ENCODE measurements at places on chromosomes 6 and 20.

- no peak for ATAC-seq
Measured at GRCh38 chr6:41294214-41294872, 7.9 kb upstream of the TREM1 start.

GRCh38 chr20:14860410-14860814 is 523.0 kb upstream of the FLRT3 start:
- no peak for ATAC-seq

GRCh38 chr6:166715065-166715464 is 88.0 kb upstream of the RPS6KA2 start:
- ATAC-seq: no peak

DNA sequence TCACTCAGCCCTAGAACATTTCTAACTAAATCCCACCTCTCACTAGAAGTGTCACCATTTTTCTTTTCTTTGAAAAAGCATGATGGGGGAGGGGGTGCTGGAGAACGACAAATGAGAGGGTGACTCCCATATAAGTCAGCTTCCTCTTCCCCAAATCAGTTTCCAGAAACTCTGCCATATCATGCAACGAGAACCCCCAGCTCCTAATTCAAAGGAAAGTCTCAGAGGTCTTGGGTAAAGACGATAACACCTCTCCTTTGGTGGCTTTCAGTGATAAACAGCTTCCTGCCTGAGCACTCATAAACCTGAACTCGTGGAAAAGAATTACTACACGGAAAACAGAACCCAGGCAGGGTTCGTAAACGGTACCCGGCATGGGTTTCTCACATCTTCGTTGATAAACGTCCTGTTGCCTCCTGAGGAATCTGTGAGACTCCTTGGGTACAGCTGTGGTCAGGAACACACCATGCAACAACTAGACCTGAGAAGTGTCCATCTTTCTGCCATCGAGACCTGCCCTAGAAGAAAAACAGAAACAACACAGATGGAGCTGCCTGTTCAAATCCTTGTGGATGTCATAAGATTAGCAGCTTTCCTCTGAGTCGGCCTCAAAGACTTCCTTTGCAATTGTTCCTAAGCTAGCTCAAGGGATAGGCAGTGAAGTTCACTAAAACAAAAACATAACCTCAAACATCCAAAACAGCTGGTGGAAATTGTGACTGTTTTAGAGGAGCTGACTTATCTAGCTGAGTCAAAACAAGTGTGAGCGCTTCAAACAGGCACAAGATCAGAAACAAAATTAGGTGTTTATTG is 185.8 kb upstream of the PRDM1 start:
- ATAC-seq: peak; percentile 65

- no peak for ATAC-seq
Measured at GRCh38 chr20:62885896-62886708, 24.5 kb upstream of the TCFL5 start.

DNA sequence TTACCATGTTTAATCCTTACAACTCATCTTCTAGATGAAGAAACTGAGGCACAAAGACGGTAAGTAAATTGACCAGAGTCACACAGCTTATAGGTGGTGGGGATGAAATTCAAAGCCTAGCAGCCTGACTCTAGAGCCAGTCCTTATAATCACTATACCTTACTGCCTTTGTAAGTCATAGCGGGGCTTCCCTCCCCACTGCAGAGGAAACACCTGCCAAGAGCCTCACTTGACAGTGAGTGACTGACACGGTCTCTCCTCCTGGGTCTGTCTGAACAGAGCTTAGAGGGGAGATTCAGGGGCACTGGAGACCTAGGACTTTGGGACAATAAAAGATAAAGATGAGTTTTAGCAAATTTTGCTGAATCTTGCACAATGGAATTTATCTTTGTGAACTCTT is 12.8 kb downstream of the SUN5 start:
- no peak for ATAC-seq

DNA sequence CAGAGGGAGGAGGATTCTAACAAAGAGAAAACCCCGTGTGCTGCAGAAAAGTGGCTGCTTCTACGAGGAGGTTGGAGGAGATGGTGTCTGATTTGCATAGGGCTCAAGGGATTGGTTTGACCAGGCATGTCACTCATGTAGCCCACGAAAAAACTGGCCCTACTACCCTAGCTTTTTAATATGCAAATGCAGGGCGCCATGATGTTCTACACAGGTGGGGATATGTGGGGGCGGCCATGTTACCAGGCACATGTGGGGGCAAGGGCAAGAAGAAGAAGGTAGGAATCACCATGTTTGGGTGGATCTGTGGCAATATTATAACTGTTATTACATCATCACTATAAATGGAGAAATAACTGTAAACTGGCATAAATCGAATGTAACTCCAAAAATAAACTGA is 9.9 kb downstream of the KIAA1755 start:
- no peak for ATAC-seq

GRCh38 chr20:19692685-19693119 is 65.4 kb upstream of the RIN2 start:
- ATAC-seq: no peak

DNA sequence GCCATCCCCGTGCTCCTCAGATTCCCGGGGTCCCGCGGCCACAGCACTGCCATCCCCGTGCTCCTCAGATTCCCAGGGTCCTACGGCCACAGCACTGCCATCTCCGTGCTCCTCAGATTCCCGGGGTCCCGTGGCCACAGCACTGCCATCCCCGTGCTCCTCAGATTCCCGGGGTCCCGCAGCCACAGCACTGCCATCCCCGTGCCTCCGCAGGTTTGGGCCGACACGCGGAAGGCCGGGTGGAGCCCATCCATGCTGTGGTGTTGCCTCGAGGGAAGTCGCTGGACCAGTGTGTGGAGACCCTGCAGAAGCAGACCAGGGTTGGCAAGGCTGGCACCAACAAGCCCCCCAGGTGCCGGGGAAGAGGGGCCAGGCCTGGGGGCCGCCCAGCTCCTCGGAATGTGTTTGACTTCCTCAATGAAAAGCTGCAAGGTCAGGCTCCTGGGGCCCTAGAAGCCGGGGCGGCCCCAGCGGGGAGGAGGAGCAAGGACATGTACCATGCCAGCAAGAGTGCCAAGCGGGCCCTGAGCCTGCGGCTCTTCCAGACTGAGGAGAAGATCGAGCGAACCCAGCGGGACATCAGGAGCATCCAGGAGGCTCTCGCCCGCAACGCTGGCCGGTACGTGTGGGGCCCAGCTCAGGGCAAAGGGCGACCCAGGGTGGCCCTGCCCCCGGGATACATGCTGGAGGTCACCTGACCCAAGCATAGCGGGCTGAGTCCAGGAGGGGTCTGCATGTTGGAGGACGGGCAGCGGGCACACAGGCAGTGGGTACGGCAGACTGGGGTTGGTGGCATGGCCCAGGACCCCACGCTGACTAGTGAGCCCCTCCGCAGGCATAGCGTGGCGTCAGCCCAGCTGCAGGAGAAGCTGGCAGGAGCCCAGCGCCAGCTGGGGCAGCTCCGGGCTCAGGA is 1.3 kb upstream of the LIME1 start:
- no peak for ATAC-seq

DNA sequence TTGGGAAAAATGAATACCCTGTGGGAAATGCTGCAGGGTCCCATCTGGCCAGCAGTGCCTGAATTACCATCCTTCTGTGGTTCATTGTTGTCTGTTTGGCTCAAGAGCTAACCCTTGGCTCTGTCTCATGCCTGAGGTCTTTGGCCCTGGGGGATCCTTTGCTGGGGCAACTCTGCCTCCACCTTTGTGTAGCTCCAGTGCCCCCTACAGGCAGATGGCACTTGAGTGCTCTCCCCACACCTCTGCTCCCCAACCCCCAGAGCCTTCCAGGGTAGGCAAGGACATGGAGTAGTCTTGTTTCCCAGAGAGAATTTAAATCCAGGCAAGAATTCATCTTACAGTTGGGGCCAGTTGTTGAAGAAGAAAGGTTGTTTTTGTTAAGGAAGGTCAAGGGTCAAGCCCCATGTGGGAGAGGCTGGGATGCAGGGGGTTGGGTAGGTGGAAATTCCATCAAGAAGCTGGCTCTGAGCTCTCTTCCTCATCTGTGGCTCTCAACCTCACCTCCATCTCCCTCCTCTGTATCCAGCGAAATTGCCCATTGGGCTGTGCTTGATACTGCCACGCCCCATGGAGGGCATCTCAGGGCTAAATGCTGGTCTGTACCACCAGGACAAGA is 44.2 kb downstream of the ZNF831 start:
- ATAC-seq: peak; percentile 98

DNA sequence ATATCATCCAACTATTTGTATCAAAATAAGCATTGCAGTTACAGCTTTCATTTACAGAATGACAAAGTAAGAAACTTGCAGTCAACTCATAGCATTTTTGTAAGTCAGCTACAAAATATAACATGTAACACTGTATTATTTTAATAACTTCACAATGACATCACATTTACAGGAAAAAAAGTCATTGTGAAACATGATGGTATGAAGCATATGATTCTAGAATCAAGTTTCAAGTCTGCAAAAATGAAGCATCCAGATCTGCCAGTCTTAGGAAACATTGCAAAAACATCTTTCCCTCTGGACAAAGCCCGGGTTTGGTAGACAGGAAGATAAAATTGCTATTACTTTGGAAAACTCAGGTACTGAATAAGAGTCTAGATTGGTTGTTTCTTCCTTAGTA is 263.9 kb upstream of the NT5E start:
- no peak for ATAC-seq

DNA sequence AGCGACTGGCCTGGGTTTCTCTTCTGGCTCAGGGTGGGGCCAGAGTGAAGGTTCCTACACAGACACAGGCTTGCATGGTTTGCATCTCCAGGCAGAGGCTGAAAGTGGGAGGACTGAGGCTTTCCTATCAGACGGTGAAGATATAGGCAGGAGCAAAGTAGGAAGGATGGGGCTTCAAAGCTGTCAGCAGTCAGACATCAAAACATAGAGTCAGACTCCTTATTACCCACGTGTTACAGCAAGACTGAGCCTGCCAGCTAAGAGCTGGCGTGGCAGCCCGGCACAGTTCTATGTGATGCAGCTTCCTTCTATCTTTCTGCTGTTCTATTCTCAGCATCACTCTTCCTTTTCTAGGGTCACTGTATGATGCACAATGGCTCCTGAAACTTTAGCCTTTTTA is 445.1 kb downstream of the DOK5 start:
- ATAC-seq: no peak

- ATAC-seq: no peak
Measured at GRCh38 chr6:108250240-108250866, 10.5 kb downstream of the SNX3 start.

- ATAC-seq: no peak
Measured at GRCh38 chr20:62323980-62324906, 21.4 kb downstream of the ADRM1 start.

DNA sequence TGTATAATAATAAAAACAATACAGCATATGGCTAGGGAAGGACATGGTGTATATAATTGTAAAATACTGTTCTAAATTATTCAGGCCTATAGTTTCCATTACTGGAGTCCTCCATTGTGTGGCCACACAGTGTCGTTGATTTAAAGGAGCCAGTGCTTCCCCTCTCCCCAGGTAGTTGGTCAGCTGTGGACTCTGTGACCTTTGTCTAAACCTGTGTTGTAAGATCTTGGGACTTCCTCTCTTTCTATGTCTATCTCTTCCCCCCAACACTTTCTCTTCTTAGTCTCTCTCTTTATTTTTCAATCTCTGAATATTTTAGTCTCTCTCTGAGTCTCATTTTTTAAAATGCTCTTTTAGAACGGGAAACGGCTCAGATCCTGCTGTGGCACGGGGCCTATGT is 35.6 kb downstream of the BRPF3 start:
- no peak for ATAC-seq

DNA sequence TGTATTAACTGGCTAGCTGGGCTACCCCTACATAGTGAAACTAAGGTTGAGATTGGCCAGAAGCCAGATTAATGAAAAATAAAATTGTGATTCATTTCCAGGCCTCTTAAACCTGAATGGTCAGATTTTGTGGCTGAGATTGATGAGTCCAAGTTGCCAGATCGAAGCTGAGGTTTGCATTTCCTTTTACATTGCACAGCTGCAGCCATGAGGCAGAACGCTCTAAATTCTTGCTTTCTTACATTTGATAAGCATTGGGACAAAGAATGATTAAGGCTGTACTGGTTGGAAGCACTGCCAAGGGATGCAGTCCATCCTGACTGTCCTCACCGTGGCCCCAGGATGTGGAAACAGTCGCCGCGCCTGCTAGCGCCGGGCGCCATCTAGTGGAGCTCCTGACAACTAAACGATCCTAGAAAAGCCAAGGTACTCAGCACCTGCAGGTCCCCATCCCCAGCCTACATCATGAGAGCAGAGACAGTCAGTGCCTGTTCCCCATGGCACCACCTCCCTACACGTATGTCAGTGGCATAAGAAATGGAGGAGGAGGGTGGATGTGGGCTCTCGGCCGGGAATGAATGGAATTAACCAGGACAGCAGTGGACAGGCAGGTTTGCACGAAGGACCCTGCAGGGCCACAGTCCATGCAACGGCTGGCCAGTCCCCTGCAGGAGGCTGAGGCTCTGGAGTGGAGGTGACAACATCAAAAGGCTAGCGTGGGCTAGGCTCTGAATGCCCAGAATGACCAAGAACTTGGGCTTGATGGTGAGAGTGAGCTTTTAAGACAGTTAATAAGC is 19.0 kb downstream of the PXDC1 start:
- ATAC-seq: peak; percentile 63

GRCh38 chr20:22339091-22339881 is 245.1 kb downstream of the FOXA2 start:
- ATAC-seq: no peak

DNA sequence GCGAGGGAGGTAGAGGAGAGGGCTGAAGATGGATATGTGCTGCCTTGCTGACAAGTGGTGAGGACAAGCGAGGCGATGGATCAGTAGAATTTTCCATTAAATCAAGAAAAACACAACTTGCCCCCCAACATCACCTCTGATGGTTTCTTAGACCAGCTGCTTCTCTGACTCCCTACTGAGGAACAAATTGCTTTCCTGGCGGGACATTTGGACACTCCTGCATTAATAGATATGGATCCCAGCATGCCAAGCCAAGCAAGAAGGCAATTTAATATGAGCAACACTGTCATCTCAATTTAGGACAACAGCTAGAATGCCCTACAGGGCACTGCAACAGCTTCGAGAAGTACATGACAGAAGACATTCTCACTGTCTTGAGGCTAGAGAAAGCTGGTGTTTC is 248.4 kb upstream of the AGPAT4 start:
- ATAC-seq: no peak

DNA sequence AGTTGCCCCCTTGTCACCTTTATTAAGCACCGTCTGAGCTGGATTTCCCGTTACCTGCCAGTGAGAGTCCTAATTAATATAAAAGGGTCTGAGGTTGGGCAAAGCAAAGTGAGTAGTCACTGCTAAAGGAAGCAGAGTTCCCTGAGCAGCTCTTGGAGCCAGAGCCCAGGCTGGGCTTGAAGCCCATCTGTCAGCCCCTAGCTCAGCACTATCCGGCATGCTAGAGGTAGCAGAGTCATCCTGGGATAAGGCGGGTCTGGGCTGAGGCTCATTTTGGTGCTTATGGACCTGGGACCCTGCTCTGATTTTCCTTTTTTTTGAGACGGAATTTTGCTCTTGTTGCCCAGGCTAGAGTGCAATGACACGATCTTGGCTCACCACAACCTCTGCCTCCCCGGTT is 46.2 kb downstream of the ADNP start:
- no peak for ATAC-seq

Measured in activated CD4-positive, CD25-positive, alpha-beta regulatory T cell treated with anti-CD3 and anti-CD28 coated beads, Interleukin-2, amount 50 U/mL, for 24 hours (primary cell).